ENCODE measurements at places on chromosomes 2 and 18.

DNA sequence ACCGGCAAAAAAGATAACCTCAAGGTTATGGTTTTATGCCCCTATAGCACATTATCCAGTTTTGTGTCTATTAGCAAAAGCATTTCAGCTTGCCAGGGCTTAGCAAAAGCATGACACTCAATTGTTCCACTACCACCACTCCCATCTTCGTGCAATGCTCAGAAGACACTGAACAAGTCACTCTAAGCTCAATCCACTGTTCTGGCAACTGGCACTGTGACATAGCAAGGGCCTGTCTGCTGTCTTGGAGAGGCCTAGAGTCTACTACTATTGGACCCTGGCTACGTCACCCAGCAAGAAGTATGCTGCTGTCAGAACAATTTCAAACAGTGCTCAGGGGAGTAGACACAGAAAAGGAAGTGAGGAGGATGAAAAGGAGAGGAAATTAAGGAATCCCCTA lies 103.5 kb upstream of the PPP1CB start:
- DNase-seq: no peak

DNA sequence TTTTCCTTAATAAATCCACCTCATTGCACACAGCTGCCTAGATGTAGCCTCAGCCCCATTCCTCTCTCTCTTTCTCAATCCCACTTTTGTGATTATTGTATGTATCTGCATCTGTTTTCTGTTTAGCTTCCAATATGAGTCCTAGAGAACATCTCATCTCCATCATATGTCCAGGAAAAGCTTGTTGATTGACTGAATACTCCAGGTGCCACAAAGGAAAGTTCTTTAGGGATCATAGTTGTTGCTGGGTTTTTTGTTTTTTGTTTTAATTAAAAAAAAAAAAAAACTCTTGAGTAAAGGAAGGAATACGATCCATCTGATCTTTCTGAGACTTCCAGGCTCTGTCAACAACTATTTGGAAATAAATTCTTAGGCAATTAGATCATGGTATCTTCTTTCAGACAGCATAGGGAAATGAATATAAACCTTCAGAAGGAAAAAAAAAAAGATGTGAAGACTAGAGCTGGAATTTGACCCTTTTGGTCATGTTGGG lies 42.5 kb downstream of the KIAA2012 start:
- DNase-seq: no peak

DNA sequence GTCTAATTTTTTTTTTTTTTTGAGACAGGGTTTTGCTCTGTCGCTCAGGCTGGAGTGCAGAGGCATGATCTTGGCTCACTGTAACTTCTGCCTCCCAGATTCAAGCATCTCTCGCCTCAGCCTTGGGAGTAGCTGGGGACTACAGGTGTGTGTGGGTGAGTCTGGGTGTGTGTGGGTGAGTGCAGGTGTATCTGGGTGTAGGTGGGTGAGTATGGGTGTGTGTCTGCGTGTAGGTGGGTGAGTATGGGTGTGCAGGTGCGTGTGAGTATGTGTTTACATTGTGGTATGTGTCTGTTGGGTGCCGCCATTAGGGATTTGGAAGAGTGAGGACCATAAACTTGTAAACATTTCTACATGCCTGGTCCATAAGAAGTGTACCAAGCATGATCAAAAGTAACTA lies 1.5 kb upstream of the RAB6C start:
- no peak for DNase-seq

DNA sequence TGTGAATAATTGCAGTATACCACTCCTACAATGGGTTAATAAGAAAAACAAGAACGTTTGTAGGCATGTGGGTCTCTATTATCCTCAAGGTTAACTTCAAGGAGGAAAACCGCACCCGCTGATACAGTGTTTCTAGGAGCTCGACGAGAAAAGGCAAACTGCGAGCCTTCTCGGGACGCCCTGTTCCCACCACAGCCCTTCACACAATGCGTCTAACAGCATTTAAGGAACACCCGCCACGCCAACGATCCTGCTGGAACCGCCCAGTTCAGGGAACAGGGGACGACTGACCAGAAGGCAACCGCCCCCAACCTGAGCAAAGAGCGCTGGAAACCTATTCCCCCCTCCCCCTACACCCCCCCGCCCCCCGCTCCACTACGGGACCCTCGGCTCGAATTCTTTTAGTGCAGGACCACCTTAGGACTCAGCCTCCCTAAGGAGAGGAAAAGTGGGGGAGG lies 710 bp upstream of the TMSB10 start:
- DNase-seq: no peak

GRCh38 chr2:64989982-64990614 lies 899 bp downstream of the SLC1A4 start:
- DNase-seq: no peak

GRCh38 chr18:3451183-3451988 lies 1.4 kb downstream of the TGIF1 start:
- peak; percentile 74 for DNase-seq

- no peak for DNase-seq
Observed at GRCh38 chr2:85355073-85355410, 473 bp downstream of the ELMOD3 start.

- DNase-seq: no peak
Observed at GRCh38 chr2:177680866-177681712, 288.5 kb downstream of the AGPS start.

DNA sequence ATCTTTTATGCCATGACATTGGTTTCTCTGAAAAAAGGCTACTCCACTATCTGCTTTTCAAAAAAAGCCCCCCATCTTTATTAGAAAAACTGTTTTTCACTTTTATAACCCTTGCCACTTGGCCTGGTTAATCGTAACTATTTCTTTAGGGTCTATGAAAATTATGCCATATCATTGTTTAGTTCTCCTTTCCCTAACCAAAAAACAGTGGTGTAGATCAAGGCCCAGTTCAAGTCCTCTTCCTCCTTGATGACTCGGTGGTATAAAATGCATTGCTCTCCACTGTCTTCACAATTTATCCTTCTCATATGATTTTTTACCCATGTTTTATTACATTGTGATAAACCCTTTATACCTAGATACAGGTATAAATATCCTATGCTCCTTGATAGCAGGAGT lies 205.5 kb downstream of the ZNF521 start:
- DNase-seq: no peak

GRCh38 chr2:37436323-37436722 lies 91.9 kb downstream of the QPCT start:
- no peak for DNase-seq

GRCh38 chr2:9844036-9844483 lies 786 bp downstream of the TAF1B start:
- no peak for DNase-seq

- DNase-seq: no peak
Observed at GRCh38 chr2:215360596-215360995, 48.7 kb downstream of the ATIC start.

- DNase-seq: no peak
Observed at GRCh38 chr2:134149904-134150303, 104.0 kb upstream of the MGAT5 start.

DNA sequence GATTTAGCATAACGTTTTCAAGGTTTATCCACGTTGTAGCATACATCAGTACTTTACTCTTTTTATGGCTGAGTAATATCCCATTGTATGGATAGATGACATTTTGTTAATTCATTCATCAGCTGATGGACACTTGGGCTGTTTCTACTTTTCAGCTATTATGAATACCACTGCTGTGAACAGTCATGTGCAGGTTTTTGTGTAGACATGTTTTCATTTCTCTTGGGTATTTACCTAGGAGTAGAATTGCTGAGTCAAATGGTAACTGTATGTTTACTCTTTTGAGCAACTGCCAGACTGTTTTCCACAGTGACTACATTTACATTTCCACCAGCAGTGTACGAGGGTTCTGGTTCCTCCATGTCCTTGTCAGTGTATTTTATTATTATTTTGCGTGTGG lies 33.9 kb downstream of the COX7A2L start:
- no peak for DNase-seq

GRCh38 chr2:63790491-63790890 lies 51.2 kb upstream of the UGP2 start:
- no peak for DNase-seq

- no peak for DNase-seq
Observed at GRCh38 chr2:1914541-1915165, 170.3 kb upstream of the PXDN start.

DNA sequence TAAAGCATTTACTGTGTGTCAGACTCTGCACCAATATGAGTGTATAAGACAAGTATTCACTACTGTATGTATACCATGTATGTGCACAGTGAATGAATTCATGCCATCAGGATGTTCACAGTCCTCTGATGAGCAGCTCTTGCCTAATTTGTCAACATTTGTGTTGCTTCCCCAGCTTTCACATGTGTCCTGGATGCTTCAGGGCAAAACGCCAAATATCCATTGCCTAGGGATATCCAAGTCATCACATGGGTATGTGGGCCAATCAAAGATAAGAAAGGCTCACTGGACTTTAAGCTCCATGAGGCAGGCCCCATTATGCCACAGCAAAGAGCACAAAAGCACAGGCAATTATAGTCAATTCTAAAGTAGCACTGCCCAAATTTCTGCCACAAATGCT lies 134.2 kb upstream of the CHAC2 start:
- no peak for DNase-seq

- DNase-seq: no peak
Observed at GRCh38 chr2:190515687-190516086, 18.8 kb downstream of the NEMP2 start.

GRCh38 chr2:128640845-128641360 lies 322.2 kb upstream of the HS6ST1 start:
- DNase-seq: no peak

GRCh38 chr2:135074216-135074615 lies 22.1 kb downstream of the RAB3GAP1 start:
- DNase-seq: no peak

GRCh38 chr2:109397893-109398292 lies 215.9 kb downstream of the SEPTIN10 start:
- no peak for DNase-seq

DNA sequence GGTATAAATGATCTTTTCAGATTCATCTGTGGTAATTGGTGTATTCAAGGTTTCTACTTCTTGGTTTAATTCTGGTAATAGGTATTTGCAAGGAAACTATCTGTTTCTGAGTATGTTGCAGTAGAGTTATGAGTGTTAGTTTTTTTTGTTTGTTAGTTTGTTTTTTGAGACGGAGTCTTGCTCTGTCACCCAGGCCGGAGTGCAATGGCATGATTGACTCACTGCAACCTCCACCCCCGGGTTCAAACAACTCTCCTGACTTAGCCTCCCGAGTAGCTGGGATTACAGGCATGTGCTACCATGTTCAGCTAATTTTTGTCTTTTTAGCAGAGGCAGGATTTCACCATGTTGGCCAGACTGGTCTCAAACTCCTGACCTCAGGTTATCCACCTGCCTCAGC lies 60.9 kb upstream of the IL1R2 start:
- no peak for DNase-seq

Measured in bone marrow (tissue), 2 donors.